Naive thymus-derived CD4-positive, alpha-beta T cell (primary cell): ENCODE measurements at places on chromosomes 5 and 9. TPM values are rescaled to one million over a fixed set of nuclear protein-coding genes. Genes with fewer than 3 reads are reported as not detected.

DNA sequence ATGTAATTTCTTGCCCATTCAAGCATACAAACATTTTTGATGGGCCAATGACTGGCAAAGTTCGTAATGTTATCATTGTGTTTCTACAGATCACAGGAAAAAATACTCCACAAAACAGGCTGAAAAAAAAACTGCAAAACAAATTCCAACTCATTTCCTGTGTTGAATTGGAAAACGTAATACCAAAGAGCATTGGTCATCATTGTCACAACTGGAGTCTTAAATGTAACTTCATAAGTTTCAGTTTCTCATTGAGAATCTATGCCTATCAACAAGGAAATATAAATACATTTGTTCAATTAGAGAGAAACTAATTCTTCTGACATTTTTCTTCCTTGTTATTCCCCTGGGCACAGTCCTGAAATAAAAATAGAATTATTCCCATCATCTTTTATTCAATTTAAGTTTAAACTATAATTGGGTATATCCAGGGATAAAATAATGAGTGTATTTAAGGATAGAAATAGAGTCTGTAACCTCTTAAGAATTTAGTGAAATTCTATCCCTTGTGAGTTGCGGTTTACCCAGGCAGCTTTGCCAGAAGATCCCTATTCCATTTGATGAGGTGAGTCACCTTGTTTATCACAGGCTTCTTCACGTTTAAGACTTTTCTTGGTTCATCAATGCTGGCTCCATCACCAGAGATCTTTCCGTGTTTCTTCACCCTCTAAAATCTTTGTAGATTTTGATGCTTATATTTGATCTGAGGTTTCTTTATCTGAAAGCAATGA is 112.7 kb upstream of the ITGA1 start:
- no peaks in the 10 kb centered on the region for H3K4me1 ChIP-seq
- H3K36me3 ChIP-seq, result no peaks in the 10 kb centered on the region
- H3K27ac ChIP-seq, result no peak overlapping the region
- no peaks in the 10 kb centered on the region for H3K27me3 ChIP-seq

DNA sequence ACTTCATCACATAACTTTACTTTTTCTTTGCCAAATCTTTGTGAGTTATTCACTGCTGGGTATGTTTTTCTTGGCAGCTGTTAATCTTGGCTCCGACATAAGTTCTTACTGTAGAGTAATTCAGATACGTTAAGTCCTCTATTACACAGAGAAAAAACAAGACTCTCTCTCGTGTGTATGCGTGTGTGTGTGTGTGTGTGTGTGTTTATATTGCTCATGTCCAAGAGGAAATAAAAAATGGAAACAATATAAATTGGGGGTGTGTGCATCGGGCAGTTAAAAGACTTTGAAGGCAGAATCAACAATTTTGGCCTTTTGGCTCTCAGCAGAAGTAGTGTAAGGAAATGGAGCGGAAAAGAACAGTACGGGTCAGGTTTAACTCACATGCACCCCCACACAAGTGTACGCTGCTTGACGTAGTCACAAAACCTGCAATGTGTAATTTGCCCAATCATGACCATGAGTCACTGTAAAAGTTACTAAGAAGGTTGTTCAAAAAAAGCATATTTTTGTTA is 67.2 kb upstream of the IFNE start:
- H3K4me3 ChIP-seq, result no peak overlapping the region
- no peak for DNase-seq
- H3K4me1 ChIP-seq, result no peaks in the 10 kb centered on the region

Gene PCDHGC3
- total RNA-seq, result 0.76 TPM

Gene PSMD5
- 44.0 TPM for total RNA-seq
